Fibroblast of lung (primary cell): ENCODE measurements at places on chromosomes 11 and 22. TPM values are rescaled to one million over a fixed set of nuclear protein-coding genes. Genes with fewer than 3 reads are reported as not detected.
A peak's percentile ranks its signal among the peaks of the same experiment; 100 is the strongest.

DNA sequence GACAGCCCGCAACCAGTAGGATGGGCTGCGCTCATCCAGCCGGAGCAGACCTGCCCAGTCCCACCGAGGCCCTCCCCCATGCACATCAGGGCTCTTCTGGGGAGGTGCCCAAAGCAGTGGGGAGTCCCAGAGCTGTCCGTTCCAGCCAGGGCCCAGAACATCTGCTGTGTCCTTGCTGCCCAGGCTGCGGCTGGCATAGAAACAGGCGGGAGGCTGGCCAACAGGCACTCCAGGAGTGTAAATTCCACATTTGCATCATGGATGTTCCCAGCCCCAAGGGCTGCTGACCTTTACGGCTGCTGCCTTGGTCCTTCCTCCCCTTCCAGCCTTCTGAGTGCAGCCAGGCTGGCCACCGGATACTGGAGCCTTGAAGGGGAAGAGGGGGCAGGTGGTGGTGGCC, 30.0 kb upstream of the SYT7 start:
- no peak for DNase-seq

The DGCR6 gene
- polyA plus RNA-seq: 0.56 and 0.77 TPM in 2 replicates

DNA sequence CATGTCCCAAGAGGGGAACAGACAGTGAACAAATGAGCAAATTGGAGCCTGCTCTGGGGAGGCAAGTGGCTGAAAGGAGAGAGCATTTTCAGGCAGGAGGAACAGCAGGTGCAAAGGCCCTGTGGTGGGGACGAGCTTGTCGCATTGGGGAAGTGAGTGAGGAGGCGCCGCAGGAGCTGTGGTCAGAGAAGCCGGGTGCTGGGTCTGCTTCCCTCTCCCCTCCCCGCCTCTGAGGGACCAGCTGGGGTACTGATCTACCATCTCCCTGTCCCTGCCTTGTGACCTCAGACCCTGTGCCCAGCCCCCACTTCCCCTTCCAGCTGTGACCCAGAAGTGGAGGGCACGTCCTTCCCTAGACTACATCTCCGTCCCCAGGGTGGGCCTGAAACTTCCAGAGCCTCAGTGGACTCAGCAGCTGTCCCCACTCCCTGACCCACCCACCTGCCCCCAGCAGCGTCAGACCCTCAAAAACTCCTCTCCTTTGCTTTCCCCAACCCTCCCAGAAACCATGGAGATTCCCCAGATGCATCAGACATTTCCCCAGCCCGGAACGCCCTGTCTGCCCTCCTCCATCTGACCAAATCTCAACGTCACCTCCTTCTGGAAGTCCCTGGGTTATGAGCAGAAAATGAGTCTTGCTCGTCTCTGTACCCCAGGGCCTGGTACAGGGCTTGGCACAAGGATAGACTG, 19.7 kb upstream of the PDGFB start:
- DNase-seq: no peak

The LRP4 gene
- 2.9 and 3.3 TPM in 2 replicates for polyA plus RNA-seq

The NLRP14 gene
- polyA plus RNA-seq: 0.05 and 0.07 TPM in 2 replicates

The SHISAL1 gene
- 0.73 and 2.0 TPM in 2 replicates for polyA plus RNA-seq

The OR10A6 gene
- polyA plus RNA-seq: 0.05 and 0.06 TPM in 2 replicates

The PRG3 gene
- polyA plus RNA-seq: not detected in 2 replicates

- peak; percentile 95 for DNase-seq
Observed at GRCh38 chr11:47415949-47416472, 7.6 kb downstream of the SLC39A13 start.

The PGA5 gene
- 0.18 and 1.3 TPM in 2 replicates for polyA plus RNA-seq

- DNase-seq: no peak
Observed at GRCh38 chr11:122241566-122241965, 125.6 kb upstream of the BLID start.

DNA sequence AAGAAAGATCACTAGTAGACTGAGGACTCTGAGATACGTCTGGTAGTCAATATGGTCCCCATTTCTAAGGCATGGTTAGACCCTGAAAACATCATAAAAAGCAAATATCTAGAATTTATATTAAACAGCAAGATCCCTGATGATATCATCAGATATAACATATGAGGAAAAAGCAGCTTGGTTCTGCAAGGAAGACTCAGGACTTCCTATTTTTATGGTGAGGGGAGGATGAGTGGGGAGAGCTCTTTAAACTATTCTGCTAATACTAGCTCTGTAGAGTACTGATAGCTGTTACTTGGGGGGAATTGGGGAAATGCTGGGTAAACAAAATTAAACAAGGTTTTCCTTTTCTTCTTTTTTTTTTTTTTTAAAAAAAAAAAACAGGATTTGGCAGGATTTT, 235.8 kb downstream of the SWAP70 start:
- DNase-seq: no peak

- no peak for DNase-seq
Observed at GRCh38 chr11:70002433-70002832, 75.7 kb upstream of the ANO1 start.

- DNase-seq: no peak
Observed at GRCh38 chr11:74784234-74784633, 35.6 kb downstream of the RNF169 start.

DNA sequence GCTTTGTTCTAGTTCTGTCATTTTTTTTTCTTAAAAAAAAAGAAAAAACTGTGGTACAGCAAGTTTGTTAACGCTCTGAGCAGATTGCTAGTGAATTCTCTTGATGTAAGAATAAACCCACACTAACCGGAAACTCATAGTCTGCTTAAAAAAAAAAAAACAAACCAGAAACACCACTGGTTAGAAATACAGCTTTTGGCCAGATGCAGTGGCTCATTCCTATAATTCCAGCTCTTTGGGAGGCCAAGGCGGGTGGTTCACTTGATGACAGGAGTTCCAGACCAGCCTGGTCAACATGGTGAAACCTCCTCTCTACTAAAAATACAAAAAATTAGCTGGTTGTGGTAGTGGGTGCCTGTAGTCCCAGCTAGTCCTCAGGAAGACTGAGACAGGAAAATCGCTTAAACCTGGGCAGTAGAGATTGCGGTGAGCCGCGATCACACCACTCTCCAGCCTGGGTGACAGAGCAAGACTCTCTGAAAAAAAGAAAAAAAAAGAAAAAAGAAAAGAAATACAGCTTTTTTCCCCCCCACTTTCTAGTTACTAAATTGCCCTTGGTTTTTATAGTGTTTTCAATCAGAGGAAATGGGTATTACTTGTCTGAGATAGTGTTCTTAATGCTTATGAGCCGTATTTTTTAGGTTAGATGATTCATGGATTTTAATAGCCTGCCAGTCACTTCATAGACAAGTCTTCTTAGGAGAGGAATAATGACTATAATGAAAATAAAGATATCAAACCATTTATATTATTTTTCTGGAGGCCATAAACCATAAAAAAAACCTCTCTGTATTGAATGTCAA, 222.8 kb downstream of the DDX10 start:
- DNase-seq: peak; percentile 87

GRCh38 chr11:44596525-44597276, 31.2 kb downstream of the CD82 start:
- no peak for DNase-seq

- DNase-seq: no peak
Observed at GRCh38 chr11:9796854-9797253, 133.0 kb downstream of the SWAP70 start.

DNA sequence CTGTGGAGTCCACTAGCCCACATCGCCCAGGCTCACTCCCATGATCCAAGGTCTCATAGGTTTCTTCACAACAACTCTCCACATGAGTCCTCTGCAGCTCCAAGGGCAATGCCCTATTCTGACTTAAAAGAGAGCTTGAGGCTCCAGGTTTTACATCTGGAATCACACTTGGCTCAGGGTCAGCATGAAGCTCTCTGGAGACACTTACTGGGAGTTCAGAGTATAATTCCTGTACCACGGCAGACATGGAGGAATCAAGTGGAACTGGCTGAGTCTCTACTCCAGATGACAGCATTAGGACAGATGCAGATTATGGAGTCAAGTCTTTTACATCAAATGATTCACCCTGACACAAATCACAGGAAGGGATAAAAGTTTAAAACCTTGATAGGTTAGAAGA, 11.4 kb downstream of the PRR14L start:
- DNase-seq: no peak

DNA sequence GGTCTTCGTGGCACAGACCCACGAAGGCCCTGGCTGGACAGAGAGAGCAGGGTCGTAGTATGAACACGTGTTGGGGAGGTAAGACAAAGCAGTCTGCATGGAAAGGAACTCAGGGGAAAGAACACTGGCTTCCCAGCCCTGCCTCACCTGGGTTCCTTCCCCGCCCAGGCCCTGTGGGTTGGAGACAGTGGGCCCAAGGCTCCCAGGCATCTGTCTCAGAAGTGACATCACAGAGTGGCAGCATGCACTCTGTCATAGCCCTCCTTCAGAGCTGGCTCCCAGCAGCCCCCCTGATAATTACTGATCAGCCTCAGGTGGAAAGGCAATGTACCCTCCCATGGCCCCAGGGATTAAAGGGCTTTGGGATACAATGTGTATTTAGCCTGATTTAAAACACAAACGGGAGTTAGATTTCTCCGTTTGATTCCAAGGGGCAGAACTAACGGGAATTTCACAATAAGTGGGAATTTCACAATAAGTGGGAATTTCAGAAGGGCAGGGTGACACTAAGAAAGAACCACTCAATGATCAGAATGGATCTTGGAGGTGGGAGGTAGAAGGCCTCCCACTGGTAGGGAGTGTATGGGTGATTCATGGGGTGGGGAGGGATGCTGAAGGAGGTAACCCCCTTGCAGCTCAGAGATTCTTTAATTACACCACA, 65.1 kb downstream of the SLC22A12 start:
- DNase-seq: no peak

The TRIM22 gene
- 74.3 and 108 TPM in 2 replicates for polyA plus RNA-seq

DNA sequence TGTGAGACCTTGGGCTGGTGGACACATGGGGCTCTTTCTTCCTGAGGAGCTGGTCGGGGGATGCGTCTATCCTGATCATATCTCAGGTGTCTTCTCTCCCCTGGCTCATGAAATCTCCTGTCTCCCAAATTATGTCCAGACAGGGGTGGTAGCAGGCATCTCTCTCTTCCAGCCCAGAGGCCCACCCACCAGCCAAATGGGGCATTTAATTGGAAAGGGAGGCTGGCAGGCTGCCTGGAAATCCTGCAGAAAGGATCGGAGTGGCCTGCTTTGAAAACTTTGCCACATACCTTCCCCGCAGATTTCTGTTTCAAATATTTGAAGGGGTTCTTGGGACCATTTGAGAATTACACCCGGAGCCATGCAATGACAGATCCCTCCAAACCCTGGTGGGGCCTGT, 37.4 kb downstream of the SMIM38 start:
- DNase-seq: no peak

- DNase-seq: no peak
Observed at GRCh38 chr22:41598891-41599635, 9.4 kb upstream of the PMM1 start.

GRCh38 chr11:63635762-63636465, 21.7 kb upstream of the PLAAT3 start:
- peak; percentile 71 for DNase-seq
